ENCODE measurements at places on chromosomes 3 and 15.

- DNase-seq: no peak
Observed at GRCh38 chr15:35567392-35567791, 21.4 kb upstream of the DPH6 start.

- DNase-seq: no peak
Observed at GRCh38 chr3:149266736-149267135, 45.1 kb upstream of the CP start.

DNA sequence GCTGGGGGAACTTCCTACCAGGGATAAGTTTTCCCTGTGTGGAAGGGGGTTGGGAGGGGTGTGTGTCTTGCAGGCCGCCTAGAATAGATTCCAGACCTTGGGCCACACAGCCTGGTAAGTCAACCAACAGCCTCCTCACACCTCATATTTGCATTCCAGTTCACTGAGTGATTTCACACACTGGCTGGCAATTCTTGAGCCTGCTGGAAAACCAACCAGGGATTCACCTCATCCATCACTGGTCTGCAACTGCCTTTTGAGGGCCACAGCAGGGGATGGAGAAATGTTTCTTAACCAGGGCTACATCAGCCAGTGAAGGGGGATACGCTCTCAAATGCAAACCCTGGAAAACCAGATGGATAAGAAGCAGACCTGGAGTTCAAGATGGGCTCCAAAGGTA lies 2.0 kb downstream of the FSTL1 start:
- DNase-seq: peak; percentile 84

- no peak for DNase-seq
Observed at GRCh38 chr3:28081533-28081947, 159.9 kb upstream of the CMC1 start.

DNA sequence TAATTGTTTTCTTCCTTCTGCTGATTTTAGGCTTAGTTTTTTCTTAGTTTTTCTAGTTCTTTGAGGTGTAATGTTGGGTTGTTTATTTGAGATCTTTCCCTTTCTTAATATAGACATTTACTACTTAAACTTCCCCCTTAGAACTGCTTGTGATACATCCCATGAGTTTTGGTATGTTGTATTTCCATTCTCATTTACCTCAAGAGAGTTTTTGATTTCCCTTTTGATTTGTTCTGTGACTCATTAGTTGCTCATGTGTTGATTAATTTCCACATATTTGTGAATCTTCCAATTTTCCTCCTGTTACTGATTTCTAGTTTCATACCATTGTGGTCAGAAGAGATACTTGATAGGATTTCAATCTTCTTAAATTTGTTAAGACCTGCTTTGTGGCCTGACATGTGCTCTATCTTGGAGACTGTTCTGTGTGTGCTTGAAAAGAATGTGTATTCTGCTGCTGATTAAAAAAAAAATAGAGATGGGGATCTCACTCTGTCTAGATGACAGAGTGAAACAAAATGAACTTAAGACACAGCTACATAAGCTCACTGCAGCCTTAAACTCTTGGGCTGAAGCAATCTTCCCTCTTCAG lies 22.3 kb downstream of the GRM2 start:
- no peak for DNase-seq

DNA sequence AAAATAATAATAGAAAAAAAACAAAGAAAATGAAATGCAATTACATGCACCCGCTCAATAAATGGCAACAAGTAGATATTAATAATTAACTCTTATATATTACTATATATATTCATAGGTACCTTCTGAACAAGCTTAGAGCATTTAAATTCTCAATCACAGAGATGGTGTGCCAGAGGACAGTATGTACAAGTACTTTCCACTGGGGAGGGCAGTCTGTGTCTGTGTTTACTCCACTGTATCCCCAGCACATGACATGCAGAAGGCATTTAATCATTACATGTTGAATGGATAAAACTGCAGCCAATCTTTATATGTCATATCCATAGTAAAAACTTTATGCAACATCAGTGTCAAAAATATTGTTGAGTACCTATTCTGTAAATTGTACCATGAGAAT lies 97.8 kb downstream of the UACA start:
- no peak for DNase-seq

GRCh38 chr15:40487816-40488682 lies 17.3 kb downstream of the CHST14 start:
- DNase-seq: no peak

Data from AG20443 (cell line).